ENCODE measurements at places on chromosomes 7 and 10. TPM values are rescaled to one million over a fixed set of nuclear protein-coding genes. Genes with fewer than 3 reads are reported as not detected.

The EBLN1 gene
- total RNA-seq: not detected

The NPC1L1 gene
- total RNA-seq: under 0.01 TPM

The STOX1 gene
- 0.12 TPM for total RNA-seq

The ASAH2 gene
- 0.77 TPM for total RNA-seq

The KLHL7 gene
- 41.6 TPM for total RNA-seq

Data from uterine smooth muscle cell (primary cell).